Activated naive CD4-positive, alpha-beta T cell treated with anti-CD3 and anti-CD28 coated beads for 36 hours (primary cell): ENCODE measurements at places on chromosomes 5 and 9.
A peak's percentile ranks its signal among the peaks of the same experiment; 100 is the strongest.

GRCh38 chr9:131198041-131198715 lies 72.8 kb downstream of the NUP214 start:
- DNase-seq, result no peak

- no peak for DNase-seq
Measured at GRCh38 chr5:55623789-55624188, 88.3 kb downstream of the SLC38A9 start.

GRCh38 chr5:16791036-16791705 lies 144.9 kb downstream of the MYO10 start:
- DNase-seq, result peak; percentile 26

GRCh38 chr5:45402804-45403455 lies 293.2 kb downstream of the HCN1 start:
- no peak for DNase-seq

DNA sequence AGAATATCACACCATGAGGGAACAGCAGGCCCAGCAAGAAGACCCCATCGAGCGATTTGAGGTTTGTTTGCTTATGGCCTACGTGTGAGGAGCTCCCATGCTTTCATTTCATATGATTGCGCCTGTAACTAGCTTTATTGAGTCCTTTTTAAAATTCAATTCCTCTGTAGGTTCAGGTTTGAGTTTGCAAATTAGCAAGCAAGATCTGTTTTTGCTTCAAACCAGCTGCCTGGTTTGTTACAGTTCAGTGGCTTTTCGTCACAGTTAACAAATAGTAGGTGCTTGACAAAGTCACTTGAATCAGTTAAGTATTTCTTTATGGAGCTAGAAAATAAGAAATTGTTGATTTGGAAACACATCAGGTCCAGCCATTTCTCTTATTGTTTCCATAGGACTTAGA lies 56.3 kb downstream of the GPR21 start:
- no peak for DNase-seq

GRCh38 chr5:28132151-28132550 lies 1093.8 kb upstream of the CDH9 start:
- DNase-seq, result no peak

DNA sequence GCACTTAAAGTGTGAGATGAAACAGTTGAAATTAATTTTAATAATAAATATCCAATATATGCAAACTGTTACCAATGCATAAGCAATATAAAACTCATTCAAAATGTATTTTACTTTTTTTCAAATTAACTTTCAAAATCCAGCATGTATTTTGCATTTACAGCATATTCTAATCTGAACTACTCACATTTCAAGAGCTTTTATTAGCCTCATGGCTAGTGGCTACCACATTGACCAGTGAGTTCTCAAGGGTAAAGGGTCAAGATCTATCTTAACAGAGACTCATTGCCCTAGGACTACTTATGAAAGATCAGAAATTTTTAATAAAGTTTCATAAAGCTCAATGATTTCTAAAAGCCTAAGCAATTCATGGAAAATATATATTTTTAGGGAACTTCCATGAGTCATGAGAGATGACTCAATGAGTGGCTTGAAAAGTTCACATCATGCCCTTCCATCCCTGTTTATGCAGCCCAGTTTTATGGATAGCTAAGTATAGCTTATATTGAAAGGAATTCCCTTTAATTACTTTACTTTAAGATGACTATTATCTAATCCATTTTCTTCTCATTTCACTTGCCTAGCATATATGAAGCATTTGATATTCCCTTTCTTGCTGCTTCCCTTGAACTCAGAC lies 608.6 kb downstream of the SLCO4C1 start:
- no peak for DNase-seq

DNA sequence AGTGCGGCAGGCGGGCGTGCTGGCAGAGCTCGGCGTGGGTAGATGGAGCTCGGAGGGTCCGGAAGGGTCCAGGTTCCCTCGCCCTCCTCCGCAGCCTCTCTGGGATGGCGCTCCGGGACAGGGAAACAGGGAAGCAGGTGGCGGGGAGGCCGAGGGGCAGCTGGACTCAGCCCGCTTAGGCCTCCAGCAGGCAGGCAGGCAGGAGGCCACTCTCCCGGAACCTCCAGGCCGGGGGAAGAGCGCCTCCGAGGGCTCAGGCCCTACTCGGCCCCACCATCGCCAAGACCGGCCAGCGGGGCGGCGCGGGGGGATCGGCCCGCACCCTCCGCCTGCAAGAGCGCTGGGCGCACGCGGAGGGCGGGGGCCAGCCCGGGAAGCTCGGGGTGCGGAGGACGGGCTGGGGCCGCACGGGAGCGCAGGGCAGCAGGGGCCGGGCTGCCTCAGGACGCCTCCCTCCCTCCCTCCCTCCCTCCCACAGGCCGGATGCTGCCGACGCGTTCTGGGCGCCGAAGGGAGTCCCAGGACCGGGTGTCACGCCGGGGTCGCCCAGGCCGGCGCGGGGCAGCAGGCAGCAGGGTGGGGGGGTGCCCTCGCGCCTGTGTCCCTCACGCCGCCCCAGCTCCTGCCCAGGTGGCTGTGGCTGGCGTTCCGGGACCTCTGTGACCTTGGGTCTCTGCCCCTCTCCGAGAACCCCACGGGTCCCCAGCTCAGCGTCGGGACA lies 977 bp downstream of the MGAT4B start:
- peak; percentile 65 for DNase-seq

- DNase-seq, result no peak
Measured at GRCh38 chr5:82862261-82862660, 214.9 kb downstream of the TMEM167A start.

- no peak for DNase-seq
Measured at GRCh38 chr9:108163321-108164005, 673.9 kb upstream of the KLF4 start.

- DNase-seq, result peak; percentile 81
Measured at GRCh38 chr5:172178991-172179989, 8.7 kb downstream of the STK10 start.

GRCh38 chr5:76403766-76404222 lies 709 bp downstream of the IQGAP2 start:
- peak; percentile 78 for DNase-seq

GRCh38 chr5:108797396-108797795 lies 49.7 kb downstream of the FER start:
- DNase-seq, result no peak
